ENCODE measurements at places on chromosomes 6 and 20. TPM values are rescaled to one million over a fixed set of nuclear protein-coding genes. Genes with fewer than 3 reads are reported as not detected.

The KATNA1 gene
- 80.2 TPM for total RNA-seq

The PIGT gene
- total RNA-seq = 55.0 TPM

The OPRM1 gene
- 0.14 TPM for total RNA-seq

The VSTM2L gene
- 5.7 TPM for total RNA-seq

The KCNQ2 gene
- total RNA-seq = not detected

The C6orf118 gene
- 2.6 TPM for total RNA-seq

The GJE1 gene
- total RNA-seq = not detected

The SLC12A5 gene
- total RNA-seq = not detected

The VSX1 gene
- not detected for total RNA-seq

The UST gene
- 6.1 TPM for total RNA-seq

The REV3L gene
- 67.9 TPM for total RNA-seq

The HLA-DRB1 gene
- total RNA-seq = 197 TPM

The PRDM13 gene
- not detected for total RNA-seq

The PNPLA1 gene
- not detected for total RNA-seq

The HELZ2 gene
- 41.9 TPM for total RNA-seq

The LY6G6C gene
- total RNA-seq = not detected

The KCNK15 gene
- 0.26 TPM for total RNA-seq

The ARFGAP1 gene
- 106 TPM for total RNA-seq

The STAU1 gene
- total RNA-seq = 52.6 TPM

The ARMH2 gene
- total RNA-seq = not detected

The CLPSL2 gene
- total RNA-seq = not detected

The PPP1R16B gene
- total RNA-seq = 15.8 TPM

The DYNLT1 gene
- 110 TPM for total RNA-seq

The RSPH9 gene
- not detected for total RNA-seq

The OGFRL1 gene
- total RNA-seq = 14.9 TPM

The TINAG gene
- not detected for total RNA-seq

The PROKR2 gene
- not detected for total RNA-seq

The SIRPB1 gene
- 1.7 TPM for total RNA-seq

The GMPR gene
- 18.2 TPM for total RNA-seq

The FNDC1 gene
- 0.55 TPM for total RNA-seq

The SLC22A2 gene
- total RNA-seq = not detected

The RIPPLY2 gene
- not detected for total RNA-seq

The MAFB gene
- total RNA-seq = 26.5 TPM

All from uterus (tissue), 4 donors.